ENCODE measurements at places on chromosomes 2 and 18.
A peak's percentile ranks its signal among the peaks of the same experiment; 100 is the strongest.

DNA sequence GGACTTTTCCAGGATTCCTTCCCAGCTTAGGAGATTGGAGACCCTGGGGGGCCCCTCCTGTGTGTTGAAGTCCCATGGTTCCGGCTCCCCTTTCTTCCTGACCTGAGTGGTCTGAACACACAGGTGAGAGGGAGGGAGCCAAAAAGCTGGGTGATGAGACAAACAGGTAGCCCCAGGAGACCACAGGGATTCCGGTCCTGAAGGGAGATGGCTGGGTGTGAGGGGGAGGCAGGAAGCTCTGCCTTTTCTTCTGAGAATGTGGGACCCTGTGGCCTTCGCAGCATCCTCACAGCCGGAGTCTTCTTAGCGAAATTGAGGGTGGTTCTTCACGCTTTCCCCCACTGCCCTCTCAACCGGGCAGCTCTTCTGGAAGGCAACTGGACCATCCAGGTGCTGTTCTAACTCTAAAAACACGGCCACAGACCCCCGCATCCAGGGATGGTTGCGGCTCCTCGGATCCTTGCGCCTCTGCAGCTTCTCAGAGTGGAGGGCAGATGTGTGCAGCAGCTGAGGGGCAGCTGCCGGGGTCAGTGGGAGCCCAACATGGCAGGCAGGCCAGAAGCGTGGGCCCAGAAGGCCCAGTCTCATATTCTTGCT, 4.4 kb downstream of the SLC66A3 start:
- peaks cover 8% of the 10 kb centered on the region for H3K4me1 ChIP-seq
- H3K27ac ChIP-seq, result no peak overlapping the region
- no peak overlapping the region for H3K4me3 ChIP-seq

DNA sequence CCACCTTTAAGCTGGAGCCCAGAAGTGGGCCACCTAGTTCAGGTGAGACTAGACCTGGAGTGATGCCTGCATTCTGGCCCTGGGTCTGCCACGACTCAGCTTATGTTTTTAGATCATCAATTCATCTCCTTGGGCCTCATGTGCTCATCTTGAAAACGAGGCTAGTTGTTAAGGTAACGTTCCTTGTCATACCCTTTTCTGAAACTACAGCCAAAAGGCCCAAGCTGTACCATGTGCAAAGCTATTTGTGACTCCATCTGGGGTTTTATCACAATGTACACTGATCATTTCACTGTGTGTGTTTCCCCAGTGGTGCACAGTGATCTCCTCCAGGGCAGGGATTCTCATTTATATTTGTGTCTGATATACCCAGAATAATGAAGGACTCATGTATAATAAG, 138.4 kb upstream of the COPS8 start:
- H3K4me3 ChIP-seq, result no peak overlapping the region
- no peaks in the 10 kb centered on the region for H3K27me3 ChIP-seq
- H3K36me3 ChIP-seq, result no peaks in the 10 kb centered on the region
- H3K4me1 ChIP-seq, result no peaks in the 10 kb centered on the region
- no peak overlapping the region for H3K27ac ChIP-seq

DNA sequence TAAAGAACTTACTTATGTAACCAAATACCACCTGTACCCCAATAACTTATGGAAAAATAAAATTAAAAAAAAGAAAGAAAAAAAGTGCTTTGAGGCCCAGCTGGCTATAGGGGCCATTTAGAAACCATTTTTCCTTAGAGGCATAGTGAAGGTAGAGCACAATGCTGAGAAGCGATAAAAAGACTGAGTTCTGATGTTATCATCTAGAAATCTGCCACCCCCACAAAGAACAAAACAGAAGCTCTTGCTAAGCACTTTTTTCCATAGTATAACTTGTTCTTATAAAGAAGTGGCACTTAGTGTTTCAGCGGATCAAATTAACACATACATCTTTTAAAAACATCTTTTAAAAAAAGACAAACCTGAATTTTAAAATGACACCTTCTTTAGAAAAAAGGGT, 51.4 kb downstream of the ICOS start:
- H3K27ac ChIP-seq, result no peak overlapping the region
- H3K4me1 ChIP-seq, result peaks cover 18% of the 10 kb centered on the region
- no peak overlapping the region for H3K4me3 ChIP-seq

DNA sequence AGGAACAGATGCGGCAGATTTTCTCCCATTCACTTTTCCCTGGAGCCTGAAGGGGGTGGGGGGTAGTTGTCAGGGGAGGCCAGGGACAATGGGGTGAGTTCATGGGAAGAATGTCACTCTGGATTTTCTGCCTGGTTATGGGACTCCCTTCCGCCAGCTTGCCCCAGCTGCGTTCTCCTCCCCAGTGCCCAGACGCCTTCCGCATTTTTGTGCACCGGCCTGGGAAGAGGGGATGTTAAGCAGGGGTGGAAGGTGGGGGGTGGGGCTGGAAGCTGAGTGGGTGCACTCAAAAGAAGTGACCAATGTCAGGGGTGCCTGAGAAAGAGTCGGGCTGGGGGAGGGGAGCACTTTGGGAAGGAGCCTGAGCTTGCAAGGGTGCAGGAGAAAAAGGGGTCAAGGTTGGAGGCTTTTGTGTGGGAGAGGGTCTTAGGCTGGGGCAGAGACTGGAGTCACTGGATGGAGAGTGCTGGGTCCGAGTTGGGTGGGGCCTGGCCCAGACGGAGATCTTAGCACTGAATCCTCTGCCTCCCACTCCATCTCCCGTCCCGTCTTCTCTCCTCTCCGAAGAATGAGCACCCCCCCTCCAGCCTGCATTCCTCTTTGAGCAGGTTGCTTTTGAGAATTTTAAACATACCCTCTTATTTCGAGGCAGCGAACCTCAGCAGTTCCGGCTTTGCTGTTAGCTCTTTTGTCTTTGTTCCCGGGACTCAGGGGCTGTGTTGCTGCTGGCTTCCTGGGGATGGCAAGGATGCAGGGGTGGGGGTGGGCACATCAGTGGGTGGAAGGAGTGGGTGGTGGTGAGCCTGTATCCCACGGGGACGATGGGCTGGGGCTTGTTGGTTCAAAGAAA, 2.7 kb downstream of the IGFBP2 start:
- DNase-seq, result no peak
- H3K27me3 ChIP-seq, result no peaks in the 10 kb centered on the region
- no peaks in the 10 kb centered on the region for H3K36me3 ChIP-seq
- no peak overlapping the region for H3K27ac ChIP-seq

DNA sequence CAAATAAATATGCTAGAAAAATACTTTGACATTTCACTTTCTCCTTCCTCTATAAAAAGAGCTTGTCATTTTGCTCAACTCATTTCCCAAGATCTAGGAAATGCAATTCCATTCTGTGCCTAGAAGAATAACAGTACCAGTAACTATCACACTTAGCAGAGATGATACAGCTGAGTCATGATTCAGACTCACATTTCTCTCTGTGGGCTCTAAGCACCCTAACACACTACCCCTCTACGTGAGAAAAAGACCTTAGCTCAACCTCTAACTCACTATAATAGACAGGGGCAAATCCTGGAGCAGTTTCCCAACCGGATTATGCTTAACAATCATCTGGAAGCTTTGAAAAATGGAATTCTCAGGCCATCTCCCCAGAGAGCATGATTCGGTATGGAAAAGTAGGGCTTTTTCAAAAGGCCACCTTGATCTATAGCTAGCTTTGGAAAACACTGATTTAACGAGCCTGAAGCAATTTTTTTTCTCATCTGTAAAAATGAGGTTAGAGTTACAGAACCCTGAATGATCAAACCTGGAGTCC, 1312.3 kb upstream of the PIK3C3 start:
- no peaks in the 10 kb centered on the region for H3K36me3 ChIP-seq
- no peaks in the 10 kb centered on the region for H3K27me3 ChIP-seq
- H3K4me3 ChIP-seq, result no peak overlapping the region
- DNase-seq, result no peak
- H3K4me1 ChIP-seq, result no peaks in the 10 kb centered on the region
- no peak overlapping the region for H3K27ac ChIP-seq

DNA sequence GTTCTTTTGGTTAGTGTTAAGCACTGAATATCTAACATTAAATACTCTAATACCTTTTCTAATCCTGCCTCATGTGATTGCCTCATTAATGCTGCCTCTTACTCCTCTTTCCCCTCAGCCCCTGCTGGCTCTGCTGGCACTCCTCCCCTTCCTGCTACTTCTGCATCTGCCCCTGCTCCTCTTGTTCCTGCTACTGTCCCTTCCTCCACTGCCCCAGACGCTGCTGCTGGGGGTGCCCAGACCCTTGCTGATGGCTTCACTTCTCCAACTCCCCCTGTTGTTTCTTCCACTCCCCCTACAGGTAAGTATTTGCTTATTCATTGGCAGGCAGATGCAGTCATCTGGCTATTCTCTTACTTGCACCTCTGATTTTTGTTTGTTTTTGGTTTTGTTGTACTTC, 68.5 kb downstream of the ABI2 start:
- H3K27ac ChIP-seq, result no peak overlapping the region
- no peaks in the 10 kb centered on the region for H3K4me1 ChIP-seq
- peak; percentile 29 for DNase-seq
- peaks cover 13% of the 10 kb centered on the region for H3K36me3 ChIP-seq

- no peak overlapping the region for H3K4me3 ChIP-seq
- no peak overlapping the region for H3K27ac ChIP-seq
- no peaks in the 10 kb centered on the region for H3K27me3 ChIP-seq
- no peaks in the 10 kb centered on the region for H3K36me3 ChIP-seq
- no peak for DNase-seq
- no peaks in the 10 kb centered on the region for H3K4me1 ChIP-seq
Measured at GRCh38 chr2:125386074-125386473, 1269.9 kb upstream of the GYPC start.

GRCh38 chr18:58309610-58310239, 265.7 kb downstream of the NEDD4L start:
- no peak overlapping the region for H3K4me3 ChIP-seq
- no peak for DNase-seq
- H3K27me3 ChIP-seq, result no peaks in the 10 kb centered on the region
- H3K36me3 ChIP-seq, result no peaks in the 10 kb centered on the region

GRCh38 chr2:234335661-234336228, 161.1 kb downstream of the ARL4C start:
- H3K36me3 ChIP-seq, result no peaks in the 10 kb centered on the region
- no peak overlapping the region for H3K4me3 ChIP-seq
- H3K27me3 ChIP-seq, result no peaks in the 10 kb centered on the region

DNA sequence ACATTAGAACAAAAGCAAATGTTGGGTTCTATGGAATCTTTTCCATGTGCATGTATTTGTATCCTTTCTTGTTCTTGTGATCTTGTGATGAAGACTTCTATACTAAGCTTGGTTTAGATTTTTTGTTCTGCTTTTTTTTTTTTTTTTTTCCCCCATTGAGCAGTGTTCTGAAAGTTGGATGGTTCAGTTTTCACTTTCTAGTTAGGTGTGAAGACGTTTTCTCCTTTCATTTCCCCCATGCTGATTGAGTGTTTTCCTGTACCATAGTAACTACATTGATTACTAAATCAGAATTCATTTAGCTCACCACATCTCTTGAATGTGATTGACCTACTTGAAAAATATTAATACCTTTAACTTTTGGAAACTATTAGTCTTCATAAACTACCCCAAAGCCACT, 34.1 kb downstream of the NOP58 start:
- H3K4me1 ChIP-seq, result no peaks in the 10 kb centered on the region
- DNase-seq, result no peak
- H3K27ac ChIP-seq, result no peak overlapping the region
- H3K27me3 ChIP-seq, result no peaks in the 10 kb centered on the region
- H3K4me3 ChIP-seq, result no peak overlapping the region

- no peak overlapping the region for H3K4me3 ChIP-seq
- no peaks in the 10 kb centered on the region for H3K27me3 ChIP-seq
- peak; percentile 51 for DNase-seq
- peaks cover 23% of the 10 kb centered on the region for H3K4me1 ChIP-seq
- H3K27ac ChIP-seq, result no peak overlapping the region
Measured at GRCh38 chr2:177289824-177290628, 25.5 kb upstream of the NFE2L2 start.

DNA sequence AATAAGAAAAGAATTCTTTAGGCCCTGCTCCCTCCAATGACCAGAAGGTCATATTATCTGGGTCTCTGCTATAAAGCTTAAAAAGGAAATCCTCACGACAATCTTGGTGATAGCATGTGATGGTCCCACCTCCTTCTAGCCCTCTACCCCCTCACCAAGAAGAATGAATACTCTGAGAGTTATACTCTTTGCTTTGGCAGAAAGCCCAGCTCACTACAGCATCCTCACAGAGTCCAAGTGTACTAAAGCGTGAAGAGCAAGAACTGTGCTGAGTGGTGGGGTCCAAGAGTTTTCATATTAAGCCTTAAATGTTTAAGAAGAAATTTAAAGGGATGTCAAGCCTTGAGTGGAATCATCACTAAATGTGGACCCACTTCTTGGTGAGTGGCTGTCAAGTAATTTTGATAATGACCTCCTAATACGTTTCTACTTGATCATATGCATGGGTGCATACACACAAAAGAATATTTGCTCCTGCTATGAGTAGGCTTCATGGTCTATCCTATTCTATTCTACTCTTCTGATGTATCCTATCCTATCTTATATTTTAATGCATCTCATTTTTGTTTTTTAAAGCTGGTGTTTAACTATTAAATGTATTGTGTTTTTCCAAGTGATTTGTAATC, 16.5 kb upstream of the SERPINB7 start:
- no peaks in the 10 kb centered on the region for H3K4me1 ChIP-seq
- DNase-seq, result no peak
- no peaks in the 10 kb centered on the region for H3K27me3 ChIP-seq
- no peak overlapping the region for H3K27ac ChIP-seq

GRCh38 chr2:229861431-229861830, 60.4 kb downstream of the TRIP12 start:
- H3K36me3 ChIP-seq, result peaks cover 9% of the 10 kb centered on the region
- no peaks in the 10 kb centered on the region for H3K27me3 ChIP-seq
- H3K4me3 ChIP-seq, result no peak overlapping the region
- H3K4me1 ChIP-seq, result no peaks in the 10 kb centered on the region

DNA sequence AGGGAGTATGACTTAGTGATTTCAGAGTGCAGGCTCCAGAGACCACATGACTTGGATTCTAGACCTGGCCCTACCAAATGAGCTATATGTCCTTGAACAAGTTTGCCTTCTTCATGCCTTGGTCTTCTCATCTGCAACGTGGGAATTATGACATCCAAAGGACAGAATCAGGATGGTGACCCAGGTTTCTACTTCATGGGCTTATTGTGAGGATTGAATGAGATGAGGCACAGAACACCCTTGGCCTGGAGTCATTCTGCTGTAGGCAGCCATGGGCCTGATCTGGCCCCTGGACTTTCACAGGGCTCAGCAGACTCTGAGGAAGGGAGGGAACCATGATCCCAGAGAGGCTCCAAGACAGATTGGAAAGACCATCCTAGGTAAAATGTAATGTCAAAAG, 85.6 kb upstream of the HAAO start:
- no peak for DNase-seq
- H3K4me3 ChIP-seq, result no peak overlapping the region
- H3K4me1 ChIP-seq, result peaks cover 83% of the 10 kb centered on the region
- H3K36me3 ChIP-seq, result no peaks in the 10 kb centered on the region

GRCh38 chr18:59893971-59894370, 5.8 kb upstream of the PMAIP1 start:
- no peaks in the 10 kb centered on the region for H3K27me3 ChIP-seq
- H3K4me3 ChIP-seq, result no peak overlapping the region
- DNase-seq, result no peak
- peaks cover 3% of the 10 kb centered on the region for H3K4me1 ChIP-seq

- H3K4me3 ChIP-seq, result no peak overlapping the region
- no peak for DNase-seq
- H3K4me1 ChIP-seq, result no peaks in the 10 kb centered on the region
- no peaks in the 10 kb centered on the region for H3K27me3 ChIP-seq
Measured at GRCh38 chr18:70578480-70578879, 289.6 kb downstream of the SOCS6 start.

- no peaks in the 10 kb centered on the region for H3K4me1 ChIP-seq
- H3K4me3 ChIP-seq, result no peak overlapping the region
- no peaks in the 10 kb centered on the region for H3K27me3 ChIP-seq
- DNase-seq, result no peak
Measured at GRCh38 chr2:239630618-239631286, 229.9 kb upstream of the HDAC4 start.

GRCh38 chr18:10130606-10131005, 216.8 kb downstream of the VAPA start:
- peaks cover 25% of the 10 kb centered on the region for H3K27me3 ChIP-seq
- no peak overlapping the region for H3K4me3 ChIP-seq
- no peak for DNase-seq
- peaks cover 11% of the 10 kb centered on the region for H3K4me1 ChIP-seq

Measured in common myeloid progenitor, CD34-positive (primary cell).